ENCODE measurements at places on chromosomes 4 and X.

GRCh38 chr4:100983426-100983825 is 363.9 kb downstream of the PPP3CA start:
- no peak for DNase-seq

- no peak for DNase-seq
These were observed 127.1 kb downstream of the SHROOM3 start for GRCh38 chr4:76562161-76562560.

GRCh38 chrX:39853417-39854030 is 244.2 kb downstream of the BCOR start:
- DNase-seq, result no peak

GRCh38 chr4:5843573-5844530 is 49.0 kb downstream of the CRMP1 start:
- no peak for DNase-seq

DNA sequence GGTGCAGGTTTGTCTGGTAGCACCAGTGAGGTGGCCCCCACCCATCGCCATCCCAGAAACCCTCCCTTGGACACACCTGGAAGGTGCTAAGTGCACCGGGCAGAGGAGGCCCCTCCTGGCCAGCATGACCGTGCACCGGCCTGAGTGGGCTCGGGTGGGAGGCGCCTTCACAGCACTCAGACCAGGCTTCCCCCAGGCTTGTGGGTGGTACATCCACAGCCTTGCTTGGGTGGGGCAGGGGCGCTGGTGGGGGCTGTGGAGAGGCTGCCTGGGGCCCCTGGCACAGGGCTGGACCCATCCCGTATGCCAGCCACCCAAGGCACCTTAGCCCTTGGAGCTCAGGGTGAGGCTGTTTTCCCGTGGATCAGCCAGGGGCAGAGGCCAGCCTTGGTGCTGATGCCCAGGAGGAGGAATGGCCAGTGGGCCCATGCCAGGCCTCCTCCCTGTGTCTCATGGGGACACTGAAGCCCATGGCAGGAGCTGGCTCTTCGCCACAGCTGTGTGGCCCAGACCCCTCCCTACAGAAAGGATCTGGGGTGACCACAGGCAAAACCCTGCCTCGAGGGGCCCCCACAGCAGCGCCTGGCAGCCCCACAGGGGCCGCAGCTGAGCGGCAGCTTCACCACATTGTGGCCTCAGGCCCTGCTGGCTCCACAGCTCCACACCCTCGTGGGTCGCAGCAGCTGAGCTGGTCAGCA is 21.4 kb downstream of the NKX1-1 start:
- DNase-seq, result no peak

DNA sequence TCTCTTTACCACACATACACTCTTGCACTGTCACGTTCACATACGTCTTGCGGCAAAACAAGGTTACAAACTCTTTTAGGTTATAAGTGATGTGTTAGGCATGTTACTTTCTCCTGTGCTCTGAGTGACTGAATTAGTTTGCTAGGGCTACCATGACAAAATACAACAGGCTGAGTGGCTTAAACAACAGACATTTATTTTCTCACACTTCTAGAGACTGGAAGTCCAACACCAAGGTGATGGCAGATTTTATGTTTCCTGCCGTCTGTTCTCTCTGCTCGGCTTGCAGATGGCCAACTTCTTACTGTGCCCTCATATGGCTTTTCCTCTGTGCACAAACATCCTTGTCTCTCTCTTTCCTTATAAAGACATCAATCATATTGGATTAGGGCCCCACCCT is 1224.3 kb upstream of the TENM3 start:
- no peak for DNase-seq

- DNase-seq, result no peak
These were observed 41.6 kb downstream of the UNC5C start for GRCh38 chr4:95507147-95507546.

DNA sequence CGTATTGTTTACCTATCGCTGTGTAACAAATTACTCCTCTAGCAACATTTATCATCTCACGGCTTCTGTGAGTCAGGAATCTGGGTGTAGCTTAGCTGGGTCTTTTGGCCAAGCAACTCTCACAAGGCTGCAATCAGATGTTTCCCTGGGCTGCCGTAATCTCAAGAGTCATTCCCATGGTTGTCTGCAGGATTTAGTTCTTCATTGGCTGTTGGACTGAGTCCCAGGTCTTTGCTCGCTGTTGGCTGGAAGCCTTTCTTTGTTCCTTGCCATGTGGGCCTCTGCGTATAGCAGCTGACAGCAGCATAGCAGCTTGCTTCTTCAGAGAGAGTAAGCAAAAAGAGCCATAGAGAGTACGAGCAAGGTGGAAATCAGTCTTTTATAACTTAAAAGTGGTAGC is 16.8 kb downstream of the POLR2B start:
- DNase-seq, result peak; percentile 74

DNA sequence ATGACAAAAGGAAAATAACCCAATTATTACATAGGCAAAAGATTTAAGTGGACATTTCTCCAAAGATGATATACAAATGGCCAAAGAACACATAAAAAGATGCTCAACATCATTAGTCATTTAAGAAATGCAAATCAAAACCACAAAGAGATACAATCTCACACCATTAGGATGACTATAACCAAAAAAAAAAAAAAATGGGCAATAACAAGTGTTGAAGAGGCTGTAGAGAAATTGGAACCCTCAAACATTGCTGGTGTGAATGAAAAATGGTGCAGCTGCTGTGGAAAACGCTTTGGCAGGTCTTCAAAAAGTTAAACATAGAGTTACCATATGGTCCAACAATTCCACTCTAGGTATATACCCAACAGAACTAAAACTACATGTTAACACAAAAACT is 5.6 kb upstream of the PRDX4 start:
- DNase-seq, result no peak

DNA sequence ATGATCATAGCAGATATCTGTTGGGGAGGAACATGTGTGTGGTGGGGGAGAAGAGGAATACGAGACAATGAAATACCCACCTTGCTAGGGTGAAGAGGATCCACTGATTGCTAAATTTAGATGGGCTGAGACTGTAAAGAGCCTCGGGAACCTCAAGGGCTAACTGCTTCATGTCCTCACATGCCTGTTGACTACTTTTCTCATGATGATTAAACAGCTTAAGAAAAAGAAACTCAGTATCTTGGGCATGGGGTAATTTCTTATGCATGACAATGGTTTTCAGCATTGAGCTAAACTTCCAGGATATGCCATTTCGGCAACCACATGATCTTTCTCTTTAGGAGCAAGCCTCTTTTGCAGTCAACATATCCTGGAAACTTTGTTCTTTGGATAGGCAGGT is 3.9 kb upstream of the LNX1 start:
- DNase-seq, result no peak

- no peak for DNase-seq
These were observed 57.8 kb downstream of the PPP1R2C start for GRCh38 chrX:42720209-42720608.

GRCh38 chrX:142089193-142089592 is 115.9 kb downstream of the MAGEC2 start:
- DNase-seq, result no peak

DNA sequence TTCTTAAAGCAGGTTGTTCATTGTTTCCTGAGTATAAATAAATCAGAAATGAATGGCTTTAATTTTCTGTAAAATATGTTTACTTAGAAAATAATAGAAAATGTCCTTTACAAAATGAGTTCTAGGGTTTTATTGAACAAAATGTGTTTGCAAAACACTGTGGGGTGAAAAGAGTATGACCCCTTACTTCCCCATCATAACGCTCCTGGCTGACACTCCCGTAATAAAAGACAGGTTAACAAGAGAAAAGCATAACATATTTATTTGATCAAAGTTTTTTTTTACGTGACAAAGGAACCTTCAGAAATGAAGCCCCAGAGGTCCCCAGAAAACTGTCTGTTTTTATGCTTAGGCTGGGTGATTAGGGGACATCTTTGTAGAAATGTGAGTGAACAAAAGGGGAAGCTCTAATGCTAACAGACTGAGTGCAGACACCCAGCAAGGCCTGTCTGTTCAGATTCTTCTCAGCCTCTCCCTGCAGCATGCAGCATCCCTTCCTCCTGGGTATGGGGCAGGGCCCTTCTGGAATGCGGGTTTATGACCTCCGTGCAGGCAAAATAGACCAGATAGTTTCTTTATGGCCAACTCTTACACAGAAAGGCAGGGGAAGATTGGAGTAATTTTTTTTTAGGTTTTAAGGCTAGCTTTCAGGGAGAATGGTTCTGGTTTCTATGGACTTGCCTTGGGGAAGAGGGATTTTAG is 26.1 kb downstream of the ZFP42 start:
- no peak for DNase-seq

- no peak for DNase-seq
These were observed 1253.7 kb downstream of the TECRL start for GRCh38 chr4:63155561-63155960.

Measured in left forelimb (tissue), 1 donor.